ENCODE measurements at places on chromosomes 2 and 18.
A peak's percentile ranks its signal among the peaks of the same experiment; 100 is the strongest.

DNA sequence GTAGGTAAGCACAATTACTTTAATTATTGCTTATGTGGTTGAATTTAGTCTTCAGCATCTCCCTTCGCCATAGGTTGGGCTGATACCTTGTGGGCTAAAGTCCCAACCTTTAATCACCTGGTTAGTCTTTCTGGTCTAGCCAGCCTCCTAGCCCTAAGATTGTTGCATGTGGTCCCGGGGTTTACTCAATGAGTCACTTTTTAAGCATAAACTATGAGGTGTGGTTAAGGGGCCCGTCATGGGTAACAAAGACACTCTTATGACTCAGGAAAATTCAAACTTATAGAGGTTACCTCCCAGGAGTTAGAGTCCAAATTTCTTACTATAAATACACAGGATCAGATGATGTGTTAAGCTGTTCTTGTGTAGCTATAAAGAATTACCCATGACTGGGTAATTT is 841.6 kb downstream of the TRIB2 start:
- no peak for DNase-seq

- DNase-seq = no peak
Measured at GRCh38 chr2:239735829-239736357, 289.2 kb downstream of the NDUFA10 start.

DNA sequence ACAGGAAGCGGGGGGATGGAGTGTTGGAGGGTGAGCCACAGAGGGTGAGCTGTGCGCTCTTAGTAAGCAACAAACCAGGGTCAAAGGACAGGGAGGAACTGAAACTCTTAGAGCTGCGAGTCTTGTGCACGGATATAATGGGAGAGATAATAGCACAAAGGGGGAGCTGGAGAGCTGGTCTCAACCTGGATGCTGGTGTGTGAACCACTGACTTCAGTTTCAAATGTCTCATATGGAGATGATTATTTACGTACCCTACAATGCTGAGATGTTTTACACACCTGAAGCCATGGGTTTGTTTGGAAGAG is 35.9 kb downstream of the PTGR3 start:
- peak; percentile 85 for DNase-seq

DNA sequence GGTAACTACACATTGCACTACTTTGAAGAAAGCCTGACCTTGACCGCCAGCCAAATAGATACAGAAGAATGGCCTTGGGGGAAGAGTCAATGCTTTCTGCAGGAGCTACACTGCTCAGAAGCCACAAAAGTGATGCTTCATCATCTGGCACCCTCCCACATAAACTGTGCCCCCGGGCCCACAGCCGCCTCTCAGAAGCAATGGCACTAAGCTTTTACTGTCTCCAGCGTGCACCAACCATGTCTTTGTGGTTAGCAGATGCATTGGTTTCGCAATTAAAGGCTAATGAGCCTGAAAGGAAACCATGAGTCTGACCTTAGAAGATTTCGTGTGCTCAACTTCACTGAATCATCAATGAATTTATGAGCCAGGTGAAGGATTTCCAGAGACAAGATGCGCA is 209.4 kb upstream of the TRIB2 start:
- no peak for DNase-seq

DNA sequence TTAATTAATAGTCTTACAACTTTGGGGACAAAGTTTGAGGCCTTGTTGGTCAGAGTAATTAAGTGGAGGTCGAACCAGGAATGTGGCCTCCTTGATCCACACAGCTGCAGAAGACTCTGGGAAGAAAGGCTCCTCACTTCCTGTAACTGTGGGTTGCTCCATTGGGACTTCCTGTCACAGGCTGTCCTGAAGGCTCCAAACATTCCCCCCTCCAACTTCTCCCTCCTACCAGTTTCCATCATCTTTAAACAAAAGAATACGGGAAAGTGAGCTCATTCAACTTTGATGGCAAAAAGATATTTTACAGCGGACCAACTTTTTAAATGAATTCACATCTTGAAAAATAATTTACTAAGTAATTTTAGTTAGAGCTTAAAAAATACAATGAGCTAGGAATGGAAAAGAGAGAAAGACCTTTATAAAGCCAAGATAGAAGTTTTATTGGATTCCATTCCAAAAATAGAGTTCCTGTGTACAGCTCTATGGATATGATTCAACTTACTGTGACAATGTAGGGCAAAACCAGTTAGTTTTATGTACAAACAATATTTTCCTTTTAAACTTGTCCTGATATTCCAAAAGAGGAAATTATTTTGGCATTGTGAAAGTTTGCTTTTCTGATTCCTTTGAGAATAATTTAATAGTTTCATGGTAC is 212.0 kb upstream of the NABP1 start:
- DNase-seq = no peak

DNA sequence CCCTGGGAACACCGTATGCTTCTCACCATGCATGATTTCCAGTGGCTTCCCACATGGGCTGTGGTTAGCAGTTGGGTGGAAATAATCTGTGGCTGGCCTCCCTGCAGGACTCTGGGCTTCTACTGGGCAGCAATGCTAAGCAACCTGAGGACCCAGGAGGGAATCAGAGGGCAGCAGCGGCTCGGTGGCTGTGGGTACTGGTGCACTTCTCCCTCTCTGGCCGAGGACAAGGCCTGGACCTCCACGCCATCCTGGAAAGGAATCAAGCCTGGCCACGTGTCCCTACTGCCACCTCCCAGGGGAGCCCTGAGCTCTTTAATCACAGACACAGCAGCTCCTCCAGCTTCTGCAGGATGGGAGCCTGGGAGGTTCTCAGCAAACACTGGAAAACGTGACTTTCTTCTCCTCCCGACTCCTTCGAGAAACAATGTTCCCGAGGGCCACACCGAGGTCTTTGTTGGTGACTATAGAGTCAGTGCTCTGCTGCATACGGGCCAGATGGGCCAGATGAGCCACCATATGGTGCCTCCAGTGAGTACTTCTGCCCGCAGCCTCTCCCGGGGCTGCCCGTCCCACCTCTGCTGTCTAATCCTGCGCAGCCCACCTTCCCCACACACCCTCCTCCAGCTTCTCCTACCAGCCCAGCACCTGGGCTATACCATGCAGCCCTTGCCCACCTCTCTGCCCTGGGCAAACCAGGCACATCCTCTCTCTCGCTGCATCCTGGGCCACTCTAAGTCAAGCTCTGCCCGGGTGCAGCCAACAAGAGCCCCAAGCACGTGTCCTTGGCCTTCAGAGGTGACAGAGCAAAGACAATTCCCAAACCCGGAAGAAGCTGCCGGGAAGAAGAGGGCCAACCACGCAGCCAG is 42.8 kb upstream of the OTOS start:
- no peak for DNase-seq

DNA sequence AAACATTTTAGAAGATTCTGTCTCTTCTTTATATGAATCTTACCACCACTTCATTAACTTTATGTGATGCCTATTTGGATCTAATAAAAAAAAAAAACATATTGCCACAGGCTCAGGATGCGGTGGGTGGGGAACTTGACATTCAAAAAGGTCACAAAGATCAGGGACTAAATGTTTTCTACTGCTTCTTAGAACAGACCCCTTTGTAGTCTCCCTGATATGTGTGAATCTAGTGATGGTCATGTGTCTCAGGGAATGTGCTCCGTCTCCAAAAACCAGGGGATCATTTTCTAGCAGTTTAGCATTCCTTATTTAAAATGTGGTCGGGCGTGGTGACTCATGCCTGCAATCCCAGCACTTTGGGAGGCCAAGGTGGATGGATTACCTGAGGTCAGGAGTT is 807.8 kb upstream of the CHAC2 start:
- no peak for DNase-seq

DNA sequence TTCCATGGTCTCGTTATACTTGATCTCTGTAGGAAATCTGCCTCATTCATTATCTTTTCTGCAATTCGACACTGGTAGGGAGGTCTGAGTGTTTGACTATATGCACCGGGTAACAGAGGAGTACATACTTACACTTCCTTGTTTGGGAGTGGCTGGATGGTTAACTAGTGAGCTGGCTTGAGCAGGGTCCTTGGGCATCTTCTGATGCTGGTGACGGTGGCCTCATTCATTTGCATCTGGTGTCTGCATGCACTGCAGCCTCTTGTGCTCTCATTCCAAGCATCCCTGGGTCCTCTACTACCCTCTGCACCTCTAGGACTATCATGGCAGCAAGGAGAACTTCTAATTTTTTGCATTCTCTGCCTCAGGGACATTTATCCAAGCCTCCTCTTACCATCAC is 100.0 kb upstream of the TCF4 start:
- DNase-seq = no peak

GRCh38 chr2:174327021-174327840 is 7.5 kb upstream of the SP9 start:
- DNase-seq = no peak

DNA sequence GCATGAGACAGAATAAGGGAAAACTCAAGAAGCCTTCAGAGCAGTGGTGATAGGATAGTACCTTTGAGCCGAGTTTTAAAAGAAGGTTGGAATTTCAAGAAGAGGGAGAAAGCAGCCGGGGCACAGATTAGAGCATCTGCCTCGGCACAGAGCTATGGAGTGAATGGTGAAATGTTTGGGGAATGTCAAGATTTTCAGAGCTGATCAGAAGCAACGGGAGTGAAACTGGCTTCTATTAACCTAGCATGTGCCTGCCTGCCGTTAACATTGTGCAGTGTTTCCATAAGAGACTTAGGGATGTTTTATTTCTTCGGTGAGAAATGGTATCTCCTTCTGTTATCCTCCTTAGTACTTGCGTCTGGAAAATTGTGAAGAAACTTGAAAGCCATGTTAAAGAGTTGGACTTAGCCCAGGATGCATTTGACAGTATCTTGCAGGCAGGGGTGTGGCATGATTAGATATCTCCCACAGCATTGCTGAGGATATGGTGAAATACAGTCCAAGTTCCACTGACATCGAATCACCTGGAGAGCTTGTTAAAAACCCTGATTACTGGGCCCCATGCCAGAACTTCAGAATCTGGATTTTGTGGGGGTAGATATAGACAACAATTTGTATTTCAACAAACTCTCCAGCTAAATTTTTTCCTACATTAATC is 96.8 kb upstream of the PPP1CB start:
- no peak for DNase-seq

DNA sequence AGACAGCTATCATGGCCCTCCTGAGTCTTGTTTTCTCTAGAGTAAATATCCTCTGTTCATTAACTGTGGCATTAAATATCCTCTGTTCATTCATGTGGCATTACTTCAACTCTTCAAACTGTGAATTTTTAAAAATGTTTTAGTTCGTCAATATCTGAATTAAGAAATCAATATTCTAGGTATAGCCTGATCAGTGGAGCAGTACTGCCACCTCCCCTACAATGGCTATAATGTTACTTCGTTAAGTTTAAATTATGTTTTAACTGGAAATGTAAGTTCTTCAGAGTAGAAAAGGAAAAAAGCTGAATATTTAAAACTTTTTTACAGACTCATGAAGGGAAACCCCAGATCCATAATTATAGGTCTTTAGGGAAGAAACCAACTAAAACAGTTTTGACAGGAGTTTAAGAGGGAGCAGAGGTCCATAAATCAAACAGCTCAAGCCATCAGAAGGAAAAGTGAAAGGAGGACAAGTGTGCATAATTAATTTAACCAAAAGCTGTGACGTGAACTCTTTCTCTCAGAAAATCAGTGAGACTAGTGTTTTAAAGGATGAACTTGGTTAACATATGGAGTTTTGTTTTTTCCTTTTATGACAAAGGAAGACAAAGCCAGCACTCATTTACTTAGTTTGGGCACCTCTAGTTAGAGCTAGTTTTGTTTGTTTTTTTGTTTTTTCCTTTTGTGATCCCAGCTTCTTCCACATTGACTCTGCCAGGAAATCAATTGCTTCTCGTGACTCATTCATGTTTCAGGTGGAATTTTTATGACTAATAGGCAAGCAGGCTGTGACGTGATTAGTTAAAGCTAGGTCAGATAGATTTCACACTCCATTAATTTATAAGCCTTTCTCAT is 44.9 kb downstream of the RBBP8 start:
- DNase-seq = no peak

DNA sequence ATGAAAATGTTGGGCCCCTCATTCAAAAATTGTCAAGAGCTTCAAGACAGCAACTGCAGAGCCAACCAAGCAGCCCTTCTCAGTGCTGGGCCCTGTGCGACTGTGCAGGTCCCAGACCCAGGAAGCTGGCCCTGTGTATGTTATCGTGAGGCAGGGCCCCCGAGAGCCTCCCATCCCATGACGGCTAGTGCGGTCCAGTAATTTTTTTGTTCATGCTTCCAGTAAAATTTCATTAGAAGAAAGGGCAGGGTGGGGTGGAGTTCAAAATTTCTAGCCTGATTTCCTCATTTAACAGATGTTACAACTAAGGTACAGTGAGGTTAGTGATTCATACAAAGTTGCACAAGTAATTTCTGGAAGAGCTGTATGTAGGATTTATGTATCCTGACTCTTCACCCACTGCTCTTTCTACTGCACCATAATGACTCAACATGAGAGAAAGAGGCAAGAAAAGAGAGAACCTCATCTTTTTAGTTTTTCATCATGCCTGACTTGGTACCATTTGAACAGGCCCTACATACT is 105.5 kb downstream of the ZEB2 start:
- peak; percentile 11 for DNase-seq

GRCh38 chr2:158808426-158808825 is 13.3 kb downstream of the DAPL1 start:
- no peak for DNase-seq

DNA sequence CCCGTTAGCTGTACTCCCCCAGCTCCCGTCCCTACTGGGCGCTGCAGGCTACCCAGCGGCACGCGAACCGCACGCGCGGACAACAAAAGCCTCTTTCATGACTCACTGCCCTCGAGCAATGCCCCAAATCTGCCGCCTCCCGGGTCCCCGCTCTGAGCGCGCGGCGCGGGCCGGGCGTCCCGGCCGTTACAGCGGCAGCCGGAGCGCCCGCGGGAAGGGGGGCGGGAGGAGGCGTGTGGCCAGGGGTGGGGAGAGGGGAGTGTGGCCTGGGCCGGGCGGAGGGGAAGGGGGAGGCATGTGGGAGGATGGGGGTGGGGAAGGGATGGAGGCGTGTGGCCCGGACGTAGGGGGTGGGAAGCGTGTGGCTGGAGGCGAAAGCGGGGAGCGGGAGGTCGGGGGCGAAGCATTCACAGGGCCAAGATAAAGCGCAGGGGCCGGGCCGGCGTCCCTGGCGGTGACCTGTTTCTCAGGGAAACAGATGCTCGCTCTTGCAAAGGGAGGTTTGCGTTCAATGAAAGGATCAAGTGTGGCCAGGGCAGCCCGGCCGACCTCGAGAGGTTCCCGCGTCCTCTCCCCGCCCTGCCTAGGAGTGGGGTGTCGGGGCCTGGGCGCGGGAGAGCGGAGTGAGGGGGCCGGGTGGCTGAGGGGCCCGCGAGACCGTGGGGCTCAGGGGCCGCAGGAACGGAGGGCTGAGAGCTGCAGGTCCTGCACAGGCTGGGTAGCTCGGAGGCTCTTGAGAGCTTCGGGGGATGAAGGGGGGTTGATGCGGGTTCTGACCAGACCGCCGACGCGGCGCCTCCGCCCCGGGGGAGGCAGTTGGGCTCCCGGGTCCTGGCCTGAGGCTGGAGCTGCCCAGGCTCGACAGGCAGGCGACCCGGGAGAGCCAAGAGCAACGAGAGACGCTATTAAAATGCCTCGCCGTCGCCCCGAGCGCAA is 3.5 kb upstream of the NEUROD1 start:
- DNase-seq = peak; percentile 39

DNA sequence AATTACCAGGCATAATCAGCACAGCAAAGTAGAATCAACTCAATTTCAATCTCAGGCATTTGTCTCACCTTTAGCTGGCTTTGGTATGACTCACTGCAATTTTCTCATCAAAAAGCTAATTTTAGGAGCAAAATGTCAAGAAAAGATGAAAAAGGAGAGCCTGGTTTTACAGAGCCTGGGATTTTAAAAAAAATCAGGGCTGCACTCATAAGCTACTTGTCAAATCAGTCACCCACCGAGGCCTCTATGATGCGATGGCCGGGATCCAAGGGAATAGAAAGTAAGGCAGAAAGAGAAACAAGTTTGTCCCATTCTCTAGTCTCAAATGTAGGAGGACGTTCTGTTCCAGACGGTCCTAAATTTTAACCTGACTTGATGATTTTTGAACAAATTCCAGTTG is 170.9 kb downstream of the SOCS6 start:
- DNase-seq = no peak

Data from GM10248 (cell line).